ENCODE measurements at places on chromosomes 11 and 22. TPM values are rescaled to one million over a fixed set of nuclear protein-coding genes. Genes with fewer than 3 reads are reported as not detected.

DNA sequence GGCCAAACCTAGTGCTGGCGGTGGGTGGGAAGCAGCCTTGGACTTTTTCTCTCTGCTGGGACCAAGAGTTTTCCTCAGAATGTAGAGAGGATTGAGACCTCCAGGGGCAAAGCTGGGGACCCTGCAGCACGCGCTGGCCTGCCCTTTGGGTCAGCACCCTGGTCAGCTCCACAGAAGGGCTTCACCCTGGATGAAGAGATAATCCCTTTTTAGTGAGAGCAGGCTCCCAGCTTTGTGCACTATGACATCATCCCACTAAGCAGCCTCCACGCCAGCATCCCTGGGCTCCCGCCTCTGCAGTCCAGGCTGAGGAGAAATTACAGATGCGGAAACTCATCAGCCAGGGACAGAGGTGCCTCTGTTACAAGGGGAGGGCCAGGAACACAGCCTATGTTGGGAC, 23.5 kb downstream of the DRICH1 start:
- no peak for DNase-seq

DNA sequence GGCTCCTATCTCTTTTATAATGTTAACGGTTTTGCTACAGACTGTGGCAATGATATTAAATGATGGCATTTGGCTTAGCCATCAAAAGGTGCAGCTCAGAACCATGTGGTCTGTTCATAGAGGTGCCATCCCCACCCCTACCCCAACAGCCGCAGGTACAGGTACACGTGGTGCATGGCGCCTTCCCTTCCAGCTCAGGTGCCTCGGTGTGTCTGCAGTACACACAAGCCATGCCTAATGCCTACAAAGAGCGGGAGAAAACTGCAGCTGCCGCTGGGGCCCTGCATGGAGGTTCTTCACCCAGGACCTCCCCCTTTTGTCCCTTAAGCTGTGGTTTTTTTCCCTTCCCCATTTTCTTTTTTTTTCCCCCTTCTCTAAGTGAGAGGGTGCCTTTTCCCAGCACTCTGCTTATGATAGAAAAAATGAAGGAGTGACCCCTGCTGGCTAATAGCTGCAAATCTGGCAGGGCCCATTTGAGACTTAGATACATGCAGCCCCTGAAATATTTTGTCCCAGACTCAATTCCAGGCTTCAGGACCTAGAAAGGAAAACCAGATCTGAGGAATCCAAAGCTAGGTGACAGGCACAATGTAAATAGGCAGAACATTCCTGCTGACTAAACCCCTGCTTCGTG, 6.5 kb downstream of the OR52M1 start:
- DNase-seq: no peak

- no peak for DNase-seq
These were observed 6.7 kb downstream of the ARAP1 start for GRCh38 chr11:72745511-72745910.

DNA sequence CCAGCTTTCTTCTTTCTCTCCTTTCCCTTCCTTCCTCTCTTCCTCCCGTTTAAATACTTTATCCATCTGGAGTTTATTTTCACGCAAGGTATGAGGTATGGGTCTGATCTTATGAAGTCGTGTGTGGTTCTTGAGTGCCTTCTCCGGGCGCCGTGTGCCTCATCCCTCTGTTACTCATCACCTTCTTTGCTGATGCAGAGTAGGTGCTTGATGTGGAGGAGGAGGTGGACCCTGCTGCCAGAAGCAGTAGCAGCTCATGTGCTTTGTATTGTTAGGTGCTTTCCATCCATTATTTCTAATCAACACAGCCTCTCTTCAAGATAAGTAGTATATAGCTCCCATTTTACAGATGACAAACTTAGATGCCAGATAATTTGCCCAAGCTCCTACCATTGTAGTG, 47.0 kb downstream of the TNRC6B start:
- no peak for DNase-seq

GRCh38 chr11:119356349-119357031, 10.0 kb upstream of the MFRP start:
- peak; percentile 76 for DNase-seq

DNA sequence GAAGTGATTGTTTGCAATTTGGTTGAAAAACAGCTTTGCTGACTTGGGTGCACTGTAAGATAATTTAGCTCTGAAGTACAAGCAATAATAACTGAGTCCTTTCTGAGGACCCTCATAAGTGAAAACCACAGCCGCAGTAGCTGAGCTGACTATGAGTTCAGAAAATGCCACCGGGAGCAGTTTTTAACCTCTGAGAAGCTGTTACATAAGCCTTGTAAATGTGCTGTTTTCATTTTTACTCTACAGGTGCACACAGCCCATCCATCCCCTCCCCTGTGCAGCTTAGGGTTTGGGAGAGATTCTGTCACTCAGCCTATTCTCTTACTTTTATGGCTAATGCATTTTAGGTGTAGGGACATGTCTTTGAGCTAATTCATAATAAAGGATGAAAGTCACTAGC, 255.5 kb upstream of the C11orf87 start:
- DNase-seq: no peak

SYT8 gene
- 0.28 TPM for total RNA-seq

EFCAB6 gene
- total RNA-seq: 0.14 TPM

DNA sequence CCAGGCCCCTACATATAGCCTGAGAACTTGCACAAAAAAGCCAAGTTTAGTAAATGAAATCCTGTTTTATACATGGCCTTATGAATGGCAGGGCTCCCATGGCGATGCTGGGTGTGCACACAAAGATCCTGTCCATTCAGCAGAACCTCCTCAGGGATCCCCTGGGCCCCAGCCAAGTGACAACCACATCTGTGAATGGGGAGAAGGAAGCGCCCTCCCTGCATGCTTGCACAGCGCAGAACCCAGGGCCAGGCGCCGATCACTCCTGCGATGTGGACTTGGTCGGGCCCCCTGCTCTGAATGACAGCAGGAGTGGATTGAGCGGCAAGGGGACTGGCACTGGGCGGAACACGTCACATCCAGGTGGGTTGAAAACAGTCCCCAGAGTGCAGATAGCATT, 4.5 kb upstream of the CDC42EP2 start:
- DNase-seq: no peak

CRACR2B gene
- 0.14 TPM for total RNA-seq

SLC22A8 gene
- not detected for total RNA-seq

PRMT3 gene
- total RNA-seq: 9.7 TPM

RIMBP3B gene
- under 0.01 TPM for total RNA-seq

GRCh38 chr11:9850224-9850895, 186.5 kb downstream of the SWAP70 start:
- no peak for DNase-seq
